Muscle of arm (tissue), 14 donors: ENCODE measurements at places on chromosomes 1 and 21. TPM values are rescaled to one million over a fixed set of nuclear protein-coding genes. Genes with fewer than 3 reads are reported as not detected.

The PRDM16 gene
- not detected for polyA plus RNA-seq

The OPRD1 gene
- 0.42 TPM for polyA plus RNA-seq

The HOOK1 gene
- 2.0 TPM for polyA plus RNA-seq

The JAM2 gene
- 44.3 TPM for polyA plus RNA-seq

The LRRC53 gene
- polyA plus RNA-seq: not detected

The OR2AK2 gene
- not detected for polyA plus RNA-seq

The ADCY10 gene
- 0.13 TPM for polyA plus RNA-seq

The MYBPH gene
- 423 TPM for polyA plus RNA-seq

The ESPN gene
- 0.76 TPM for polyA plus RNA-seq

The FCRLB gene
- 0.39 TPM for polyA plus RNA-seq

The C8A gene
- polyA plus RNA-seq: not detected

DNA sequence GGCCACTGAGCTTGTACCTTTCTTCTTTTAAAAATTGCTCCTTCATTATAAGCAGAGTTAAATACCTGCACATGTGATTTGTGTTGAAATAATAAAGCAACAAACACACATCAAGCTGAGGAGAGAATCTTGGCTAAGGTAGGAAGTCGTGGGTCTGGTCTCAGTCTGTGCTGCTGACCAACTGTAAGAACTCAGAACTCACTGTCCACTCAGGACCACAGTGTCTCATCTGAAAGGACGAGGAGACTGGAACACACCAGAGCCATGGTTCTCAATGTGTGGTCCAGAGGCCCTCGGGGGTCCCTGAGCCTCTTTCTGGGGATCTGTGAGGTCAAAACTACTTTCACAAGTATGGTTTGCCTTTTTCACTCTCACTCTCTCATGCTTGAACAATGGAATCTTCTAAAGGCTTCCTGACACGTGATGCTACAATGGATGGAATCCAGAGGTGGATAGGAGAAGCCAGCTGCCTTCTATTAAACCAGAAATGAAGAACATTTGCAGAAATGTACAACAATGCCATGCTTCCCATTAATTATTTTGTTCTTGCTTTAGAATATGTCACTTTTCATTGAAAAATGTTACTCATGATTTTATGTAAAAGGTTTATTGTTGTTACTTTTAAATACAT is 17.3 kb upstream of the ETS2 start:
- no peak for DNase-seq

- no peak for DNase-seq
Observed at GRCh38 chr1:208107425-208108212, 136.6 kb downstream of the PLXNA2 start.

DNA sequence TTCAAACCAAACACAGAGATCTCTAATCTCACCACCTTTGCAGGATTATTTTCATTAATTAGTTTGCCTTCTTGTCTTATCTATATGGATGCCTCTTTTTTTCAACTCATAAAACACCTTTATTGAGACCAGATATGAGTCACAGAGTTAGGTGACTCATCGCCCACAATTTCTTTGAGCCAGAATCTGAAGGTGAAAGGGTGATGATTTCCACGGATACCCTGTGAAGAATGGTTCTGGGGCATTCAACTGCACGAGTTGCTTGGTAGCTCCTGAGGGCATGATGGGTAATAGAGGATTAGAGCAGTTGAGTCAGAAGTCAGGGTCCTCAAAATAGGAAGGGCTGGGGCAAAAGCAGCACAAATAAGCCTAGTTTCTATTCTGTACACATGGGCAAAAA is 128.2 kb downstream of the TBX19 start:
- DNase-seq: no peak

DNA sequence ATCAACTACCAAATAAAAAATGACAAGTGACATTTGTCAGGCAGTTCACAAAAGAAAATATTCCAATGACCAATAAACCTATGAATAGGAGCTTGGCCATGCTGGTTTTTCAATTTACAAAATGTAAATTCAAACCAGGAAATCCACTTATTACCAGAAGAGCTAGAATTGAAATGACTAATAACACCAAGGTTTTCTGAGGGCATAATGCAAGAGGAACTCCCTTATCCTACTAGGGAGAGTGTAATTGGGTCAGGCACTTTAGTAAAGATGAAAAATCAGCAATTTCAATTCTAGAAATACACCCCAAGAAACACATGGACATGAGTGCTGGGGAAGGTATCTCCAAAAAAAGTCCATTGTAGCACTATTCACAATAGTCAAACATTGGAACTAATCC is 16.7 kb upstream of the TIAM1 start:
- no peak for DNase-seq

- no peak for DNase-seq
Observed at GRCh38 chr1:25615563-25616094, 962 bp upstream of the MAN1C1 start.

GRCh38 chr1:28458237-28459228 is 47.3 kb upstream of the RCC1 start:
- DNase-seq: no peak

DNA sequence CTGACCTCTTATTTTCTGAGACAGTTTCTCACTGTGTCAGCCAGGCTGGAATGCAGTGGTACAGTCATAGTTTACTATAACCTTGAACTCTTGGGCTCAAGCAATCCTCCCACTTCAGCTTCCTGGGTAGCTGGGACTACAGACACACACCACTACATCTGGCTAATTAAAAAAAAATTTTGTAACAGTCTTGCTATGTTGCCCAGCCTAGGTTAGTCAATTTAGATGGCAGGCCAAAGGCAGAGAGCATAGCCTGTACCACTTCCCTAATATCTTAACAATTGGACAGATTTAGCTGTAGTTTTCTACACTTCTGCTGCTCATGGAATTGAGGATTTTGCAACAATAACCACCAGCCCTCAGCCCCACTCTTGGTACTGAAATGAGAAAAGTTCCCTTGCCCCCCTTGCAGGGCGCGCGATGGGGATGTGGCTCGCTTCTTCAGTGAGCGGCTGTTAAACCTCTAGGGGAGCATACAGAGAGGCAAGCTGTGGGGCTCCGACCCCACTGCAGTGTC is 34.9 kb upstream of the PTGFRN start:
- DNase-seq: no peak

DNA sequence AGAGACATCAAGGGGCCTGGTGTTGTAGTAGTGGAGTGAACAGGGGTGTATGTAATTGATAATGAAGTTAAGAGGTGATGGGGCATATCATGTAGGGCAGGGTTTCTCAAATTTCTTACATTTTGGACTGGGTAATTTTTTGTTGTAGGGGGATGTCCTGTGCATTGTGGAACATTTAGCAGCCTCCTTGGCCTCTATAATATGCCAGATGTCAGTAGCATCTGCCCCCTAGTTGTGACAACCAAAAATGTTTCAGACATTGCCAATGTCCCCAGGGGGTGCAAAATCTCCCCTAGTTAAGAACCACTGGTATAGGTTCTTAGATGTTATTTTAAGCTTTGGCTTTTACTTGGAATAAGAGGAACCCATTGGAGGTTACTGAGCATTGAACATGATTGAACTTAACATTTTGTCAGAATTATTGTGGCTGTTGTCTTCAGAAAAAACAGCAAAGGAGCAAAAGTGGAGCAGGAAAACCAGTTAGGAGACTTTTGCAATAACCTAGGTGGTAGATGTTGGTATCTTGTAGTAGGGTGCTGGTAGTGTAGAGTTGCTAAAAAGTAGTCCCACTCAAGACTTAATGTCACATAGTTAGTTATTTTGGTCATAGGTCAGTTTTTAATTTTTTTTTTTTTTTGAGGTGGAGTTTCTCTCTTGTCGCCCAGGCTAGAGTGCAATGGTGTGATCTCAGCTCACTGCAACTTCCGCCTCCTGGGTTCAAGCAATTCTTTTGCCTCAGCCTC is 6.2 kb downstream of the ZNF326 start:
- DNase-seq: no peak

DNA sequence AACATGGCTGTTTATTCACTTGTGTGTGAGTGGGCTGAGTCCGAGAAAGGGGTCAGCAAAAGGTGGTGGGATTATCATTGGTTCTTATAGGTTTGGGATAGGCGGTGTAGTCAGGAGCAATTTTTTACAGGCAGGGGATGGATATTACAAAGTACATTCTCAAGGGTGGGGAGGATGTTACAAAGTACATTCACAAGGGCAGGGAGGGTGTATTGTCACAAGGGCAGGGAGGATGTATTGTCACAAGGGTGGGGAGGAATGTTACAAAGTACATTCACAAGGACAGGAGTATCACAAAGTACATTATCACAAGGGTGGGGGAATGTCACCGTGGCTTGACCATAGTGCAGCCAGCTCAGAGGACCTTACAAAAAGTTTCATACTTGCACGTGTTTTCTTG is 31.1 kb upstream of the ITLN2 start:
- DNase-seq: no peak

DNA sequence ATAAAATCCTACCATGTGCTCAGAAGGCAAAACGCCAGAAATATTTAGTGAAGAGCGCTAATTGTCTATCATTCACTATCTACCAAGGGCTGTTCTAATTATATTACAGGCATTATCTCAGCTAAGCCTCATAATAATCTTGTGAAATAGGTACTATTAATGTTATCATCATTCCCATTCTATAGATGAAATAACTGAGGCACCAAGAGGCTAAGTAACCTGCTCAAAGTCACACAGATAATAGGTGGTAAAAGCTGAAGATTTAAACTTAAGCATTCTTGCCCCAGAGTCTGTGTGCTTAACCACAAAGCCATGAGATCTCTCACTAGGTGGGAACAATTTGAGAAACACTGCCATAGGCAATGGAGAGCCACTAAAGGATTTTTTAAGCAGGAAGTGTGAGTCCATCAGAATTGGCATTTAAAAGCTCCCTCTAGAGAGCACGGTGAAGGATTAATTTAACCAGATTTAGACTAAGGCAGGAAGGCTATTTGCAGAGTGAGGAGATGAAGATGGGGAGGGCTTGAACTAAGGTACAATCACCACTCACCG is 1.7 kb upstream of the SMAP2 start:
- DNase-seq: no peak

DNA sequence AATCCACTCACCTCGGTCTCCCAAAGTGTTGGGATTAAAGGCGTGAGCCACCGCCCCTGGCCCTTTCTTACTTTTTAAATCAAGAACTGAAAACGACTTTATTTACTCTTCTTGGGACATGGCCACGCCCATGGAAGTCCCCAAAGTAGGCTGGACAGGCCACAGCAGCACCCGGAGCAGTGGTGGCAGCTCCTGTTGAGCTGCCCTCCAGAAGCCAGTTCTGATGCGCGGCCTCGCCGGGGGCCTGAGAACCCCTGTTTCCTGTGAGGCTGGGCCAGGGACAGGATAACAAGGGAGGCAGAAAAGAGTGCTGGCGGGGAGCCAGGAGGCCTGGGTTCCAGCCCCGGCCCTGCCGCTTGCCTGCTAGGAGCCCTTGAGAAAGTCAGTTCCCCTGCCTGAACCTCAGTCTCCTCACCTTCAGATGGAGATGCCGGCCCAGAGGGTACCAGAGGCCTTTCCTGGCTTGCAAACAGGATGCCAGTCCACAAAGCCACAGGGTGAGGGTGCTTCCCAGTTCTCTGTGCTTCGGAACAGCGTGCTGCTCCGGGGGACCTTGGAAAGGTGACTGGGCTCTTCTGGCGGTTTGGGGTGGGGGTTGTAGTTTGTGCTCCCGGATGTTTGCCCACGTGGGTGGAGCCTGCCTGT is 59.4 kb downstream of the RUNX3 start:
- DNase-seq: no peak

GRCh38 chr1:58611861-58612385 is 34.9 kb upstream of the TACSTD2 start:
- no peak for DNase-seq

- peak; percentile 48 for DNase-seq
Observed at GRCh38 chr1:21149430-21149854, 27.3 kb downstream of the EIF4G3 start.

- no peak for DNase-seq
Observed at GRCh38 chr1:234490793-234491479, 12.0 kb upstream of the TARBP1 start.

- peak; percentile 90 for DNase-seq
Observed at GRCh38 chr1:222634180-222635013, 16.5 kb downstream of the MIA3 start.

DNA sequence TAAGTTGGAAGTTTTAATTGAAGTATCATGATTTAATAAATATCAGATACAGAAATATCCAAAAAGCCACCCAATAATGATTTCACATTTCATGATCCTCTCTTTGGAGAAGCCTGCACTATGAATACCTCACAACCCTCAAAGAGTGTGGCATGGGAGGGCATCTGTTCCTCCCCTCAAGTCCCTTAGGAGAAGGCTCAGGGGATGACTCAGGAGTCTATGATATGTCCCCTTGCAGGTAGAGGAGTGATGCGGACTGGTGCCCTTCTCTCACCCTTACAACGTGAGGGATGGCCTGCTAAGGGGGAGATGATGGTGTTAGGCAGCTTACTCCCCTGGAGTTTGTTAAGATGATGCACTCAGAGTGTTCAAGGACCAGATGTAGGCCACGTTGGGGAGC is 303.3 kb upstream of the DUSP10 start:
- DNase-seq: no peak
